ENCODE measurements at places on chromosomes 13 and 19. TPM values are rescaled to one million over a fixed set of nuclear protein-coding genes. Genes with fewer than 3 reads are reported as not detected.
A peak's percentile ranks its signal among the peaks of the same experiment; 100 is the strongest.

ZNF709 gene
- total RNA-seq = 1.1 TPM

DNA sequence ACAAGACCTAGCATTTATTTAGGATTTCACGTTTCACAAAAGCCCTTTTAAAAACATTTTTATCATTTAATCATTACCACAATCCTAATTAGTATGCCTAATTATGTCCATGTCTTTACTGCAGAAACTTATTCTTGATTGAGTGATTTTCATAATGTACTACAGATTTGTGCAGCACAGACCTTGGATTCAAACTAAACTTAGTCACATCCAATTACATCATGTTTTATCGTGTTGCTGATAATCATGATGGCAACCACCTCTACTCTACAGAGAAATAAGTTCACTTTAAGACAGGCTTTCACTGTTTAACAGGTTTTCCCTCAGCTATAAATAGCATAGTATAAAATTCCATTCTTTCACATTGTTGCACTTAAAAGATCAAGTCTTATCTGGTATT is 240.9 kb upstream of the RFC3 start:
- no peak for DNase-seq

DNA sequence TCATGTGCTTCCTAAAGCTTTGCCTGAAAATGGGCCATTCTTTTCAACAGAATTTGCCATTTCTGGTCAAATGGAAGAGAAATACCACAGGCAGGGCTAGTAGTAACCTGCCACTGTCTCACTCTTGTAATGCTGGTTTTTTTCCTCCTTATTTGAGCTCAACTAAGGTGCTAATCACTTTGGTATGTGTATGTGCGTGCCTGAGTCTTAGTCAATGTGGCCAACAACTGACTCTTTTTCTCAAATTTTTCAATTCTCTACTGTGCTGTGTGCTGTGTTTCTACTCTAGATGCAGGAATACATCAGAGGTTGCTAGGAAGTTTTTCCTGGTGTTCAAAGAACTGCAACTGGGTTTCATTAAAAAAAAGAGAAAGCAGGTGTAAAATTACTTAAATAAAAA is 870.2 kb downstream of the EFNB2 start:
- DNase-seq = no peak

DPF1 gene
- total RNA-seq = 3.0 TPM

DNA sequence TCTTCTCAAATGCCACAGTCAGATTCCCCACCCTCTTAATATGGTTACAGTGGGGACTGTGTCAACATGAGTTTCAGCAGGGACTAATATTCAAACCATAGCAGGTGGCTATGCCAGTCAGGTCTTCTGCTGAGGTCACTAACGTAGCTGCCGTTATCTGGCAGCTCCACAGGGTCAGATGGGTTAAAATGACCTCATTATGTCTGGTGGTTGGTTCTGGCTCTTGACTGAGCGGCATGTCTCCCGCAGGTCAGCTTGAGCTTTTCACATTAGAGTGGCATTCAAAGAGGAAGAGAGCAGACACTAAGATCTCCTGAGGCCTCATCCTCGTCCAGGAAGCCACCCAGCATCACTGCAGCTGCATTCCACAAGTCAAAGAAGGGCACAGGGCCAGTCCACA is 21.4 kb upstream of the IPO5 start:
- DNase-seq = no peak

DNA sequence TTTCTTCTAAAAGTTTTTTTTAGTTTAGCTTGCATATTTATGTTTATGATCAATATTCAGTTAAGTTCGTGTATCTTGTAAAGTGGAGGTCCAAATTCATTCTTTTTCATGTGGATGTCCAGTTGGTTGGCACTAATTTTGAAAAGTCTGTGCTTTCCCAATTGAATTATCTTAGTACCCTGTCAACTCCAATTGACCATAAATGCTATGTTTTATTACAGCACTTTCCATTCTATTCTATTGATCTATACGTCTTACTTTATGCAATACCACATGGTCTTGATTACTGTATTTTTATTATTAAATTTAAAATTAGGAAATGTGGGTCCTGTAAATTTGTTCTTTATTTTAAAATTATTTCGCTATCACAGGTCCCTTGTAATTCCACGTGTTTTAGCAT is 837.6 kb upstream of the SLC10A2 start:
- DNase-seq = no peak

GRCh38 chr19:3852614-3853254 is 16.1 kb downstream of the ZFR2 start:
- DNase-seq = peak; percentile 66

DNA sequence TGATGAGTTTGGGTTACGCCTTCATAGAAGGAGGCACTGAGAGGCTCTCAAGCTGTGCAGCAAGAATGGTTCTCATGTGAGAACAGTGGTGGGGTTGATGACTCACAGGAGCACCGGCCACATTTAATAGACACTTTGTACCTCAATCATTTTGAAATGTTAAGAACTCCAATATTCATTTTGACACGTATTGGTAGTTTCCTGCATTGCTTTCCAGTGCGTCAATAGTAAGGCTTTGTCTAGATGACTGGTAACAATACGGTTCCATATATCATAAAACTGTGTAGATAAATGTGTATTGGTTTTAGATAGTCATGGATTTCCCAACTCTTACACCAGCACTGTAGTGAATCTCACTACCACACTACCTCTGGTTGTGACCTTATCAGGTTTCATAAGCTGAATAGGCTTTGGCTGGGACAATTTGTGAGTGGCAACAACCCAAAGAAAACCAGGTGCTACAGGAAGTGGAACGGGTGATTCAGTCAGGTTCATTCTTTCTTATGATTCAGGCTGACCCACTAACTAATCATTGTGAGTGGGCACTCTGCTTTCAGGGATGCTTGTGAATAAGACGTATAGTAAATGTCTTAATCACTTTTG is 362.6 kb downstream of the KLF5 start:
- peak; percentile 84 for DNase-seq

KEAP1 gene
- total RNA-seq = 98.3 TPM

DNA sequence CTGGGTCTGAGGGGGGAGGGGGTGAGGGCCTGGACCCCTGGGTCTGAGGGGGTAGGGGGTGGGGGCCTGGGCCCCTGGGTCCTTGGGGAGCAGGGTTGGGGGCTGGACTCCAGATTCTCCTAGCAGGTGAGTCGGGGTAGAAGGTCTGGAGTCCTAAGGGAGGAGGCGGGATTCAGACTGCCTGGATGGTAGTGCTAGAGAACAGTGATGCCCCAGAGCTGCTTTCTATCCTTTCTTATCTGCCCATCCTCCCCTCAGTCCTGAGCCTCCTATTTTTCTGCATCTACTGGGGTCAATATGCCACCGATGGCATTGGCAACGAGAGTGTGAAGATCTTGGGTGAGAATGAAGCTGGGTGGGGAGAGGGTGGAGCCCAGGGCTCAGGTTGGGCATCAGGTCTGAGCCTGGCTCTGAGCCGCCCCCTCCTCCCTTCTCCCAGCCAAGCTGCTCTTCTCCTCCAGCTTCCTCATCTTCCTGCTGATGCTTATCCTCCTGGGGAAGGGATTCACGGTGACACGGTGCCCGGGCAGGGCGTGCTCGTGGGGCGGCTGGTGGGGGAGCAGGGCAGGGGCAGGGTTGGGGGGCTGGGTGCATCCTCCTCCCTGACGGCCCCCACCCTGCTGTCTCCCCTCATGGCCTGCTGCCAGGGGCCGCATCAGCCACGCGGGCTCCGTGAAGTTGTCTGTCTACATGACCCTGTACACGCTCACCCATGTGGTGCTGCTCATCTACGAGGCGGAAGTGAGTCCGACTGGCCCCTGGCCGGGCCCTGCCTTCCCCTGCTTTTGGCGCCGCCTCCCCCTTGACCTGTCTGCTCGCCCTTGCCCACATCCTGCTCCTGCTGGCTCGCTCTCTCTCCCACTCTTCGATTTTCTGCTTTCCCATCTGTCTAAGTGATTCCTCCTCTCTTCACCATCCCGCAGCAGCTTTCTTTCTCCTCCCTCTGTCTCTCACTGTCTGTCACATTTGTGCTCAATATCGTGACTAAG is 3.4 kb downstream of the TMEM145 start:
- DNase-seq = no peak

DNA sequence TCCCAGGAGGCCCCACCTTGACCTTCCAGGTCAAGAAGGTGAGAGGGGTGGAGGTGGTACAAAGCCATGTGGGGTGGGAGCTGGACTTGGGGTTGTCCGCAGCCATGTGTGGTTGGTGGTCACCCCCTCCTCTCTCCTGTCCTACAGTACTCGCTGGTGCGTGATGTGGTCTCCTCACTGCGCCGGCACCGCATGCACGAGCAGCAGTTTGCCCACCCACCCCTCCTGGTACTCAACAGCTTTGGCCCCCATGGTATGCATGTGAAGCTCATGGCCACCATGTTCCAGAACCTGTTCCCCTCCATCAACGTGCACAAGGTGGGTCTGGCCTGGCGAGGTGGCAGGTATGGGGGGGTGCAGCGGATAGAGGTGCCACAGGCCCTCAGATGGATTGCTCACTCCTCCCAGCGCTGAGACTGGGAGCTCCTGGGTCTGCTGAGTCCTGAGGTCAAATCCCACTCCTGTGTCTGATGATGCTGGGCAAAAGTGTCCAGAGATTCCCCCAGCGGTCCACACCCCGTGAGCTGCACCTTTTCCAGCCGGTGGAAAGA is 1.7 kb downstream of the PPAN start:
- no peak for DNase-seq

DNA sequence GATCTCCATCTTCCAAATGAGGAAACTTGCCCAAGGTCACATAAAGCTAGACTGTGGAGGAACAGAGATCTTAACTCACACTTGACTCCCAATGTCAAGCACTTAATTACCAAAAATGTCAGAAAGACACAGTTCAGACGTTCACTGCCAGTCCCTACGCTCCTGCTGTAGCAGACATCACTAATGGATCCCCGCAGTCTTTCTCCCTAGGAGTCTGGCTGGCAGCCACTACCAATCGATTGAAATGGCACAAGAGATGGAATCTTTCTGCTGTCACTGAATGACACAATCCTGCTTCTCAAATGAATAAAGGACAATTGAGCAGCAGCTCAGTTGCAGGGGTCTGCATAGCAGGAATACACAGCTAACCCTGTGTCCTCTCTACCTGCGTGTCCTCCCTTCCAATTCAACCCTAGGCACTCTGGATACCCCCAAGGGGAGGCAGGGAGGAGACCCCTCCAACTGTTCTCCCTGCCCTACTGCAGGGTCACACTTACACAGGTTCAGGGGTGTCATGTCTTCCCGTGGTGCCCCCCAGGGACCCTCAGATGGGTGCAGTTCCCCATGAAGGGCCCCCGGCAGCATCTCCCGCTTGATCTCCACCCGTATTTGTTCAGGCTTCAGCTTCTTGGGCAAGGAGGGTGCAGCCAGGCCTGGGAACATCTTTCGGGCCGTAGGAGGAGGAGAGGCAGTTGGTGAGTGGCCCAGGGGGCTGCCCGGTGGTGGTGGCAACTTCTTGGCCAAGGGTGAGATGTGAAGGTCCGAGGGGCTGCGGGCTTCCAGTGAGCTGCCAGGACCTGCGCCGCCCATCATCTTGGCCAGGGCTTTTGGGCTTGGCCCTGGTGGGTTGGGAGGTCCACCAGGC is 7.9 kb upstream of the AKAP8L start:
- no peak for DNase-seq

DNA sequence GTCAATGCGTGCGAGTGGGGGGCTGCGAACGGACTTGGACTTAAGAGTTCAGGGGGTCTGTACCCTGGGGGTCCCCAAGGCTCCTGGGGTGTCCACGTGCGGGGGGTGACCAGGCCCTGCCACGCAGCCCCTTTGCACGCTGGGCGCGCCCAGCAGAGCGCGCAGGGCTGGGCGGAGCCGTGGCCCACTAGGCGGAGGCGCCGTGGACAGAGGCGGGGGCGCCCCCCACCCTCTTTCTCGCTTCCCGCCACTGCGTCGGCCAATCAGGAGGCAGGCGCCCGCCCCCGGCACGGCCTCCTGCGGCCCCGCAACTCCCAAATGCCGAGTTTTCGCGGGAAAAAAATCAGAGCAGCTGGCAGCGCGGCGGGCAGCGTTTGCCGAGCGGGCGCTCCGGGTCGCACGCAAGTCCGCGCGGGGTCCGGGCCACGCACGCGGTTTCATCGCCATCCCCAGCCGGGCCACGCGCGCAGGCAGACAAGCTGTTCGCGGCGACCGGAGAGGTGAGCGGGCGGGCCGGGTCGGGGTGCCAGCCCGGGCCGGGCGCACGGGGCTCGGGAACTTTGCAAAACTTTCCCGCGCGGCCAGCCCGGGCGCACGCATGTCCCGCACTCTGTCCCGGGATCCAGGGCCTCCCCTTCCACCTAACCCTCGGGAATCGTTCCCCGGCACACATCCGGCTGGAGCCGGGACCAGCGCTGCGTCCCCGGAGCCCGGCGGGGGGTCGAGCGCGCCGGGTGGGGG is at the start of gene UHRF1:
Gene UHRF1, plus strand, starts transcription at position 346 of the 741 bp plus-strand sequence. CDS start 1,385 bp downstream, outside the sequence.
- peak; percentile 65 for DNase-seq

DNA sequence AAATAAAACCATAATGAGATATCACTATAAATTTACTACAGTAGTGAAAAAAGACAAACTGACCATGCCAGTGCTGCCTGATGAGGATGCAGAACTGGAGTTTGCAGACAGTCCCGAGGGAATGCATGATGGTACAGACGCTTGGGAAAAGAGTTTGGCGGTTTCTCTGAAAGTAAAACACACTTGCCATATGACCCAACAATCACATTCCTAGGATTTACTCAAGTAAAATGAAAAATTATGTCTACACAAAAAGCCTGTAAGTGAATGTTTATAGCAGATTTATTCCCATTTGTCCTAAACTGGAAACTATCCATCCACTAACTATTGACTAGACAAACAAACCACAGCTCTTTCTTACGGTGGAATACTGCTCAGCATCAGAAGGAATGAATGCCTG is 271.0 kb downstream of the DNAJC15 start:
- DNase-seq = no peak

DNA sequence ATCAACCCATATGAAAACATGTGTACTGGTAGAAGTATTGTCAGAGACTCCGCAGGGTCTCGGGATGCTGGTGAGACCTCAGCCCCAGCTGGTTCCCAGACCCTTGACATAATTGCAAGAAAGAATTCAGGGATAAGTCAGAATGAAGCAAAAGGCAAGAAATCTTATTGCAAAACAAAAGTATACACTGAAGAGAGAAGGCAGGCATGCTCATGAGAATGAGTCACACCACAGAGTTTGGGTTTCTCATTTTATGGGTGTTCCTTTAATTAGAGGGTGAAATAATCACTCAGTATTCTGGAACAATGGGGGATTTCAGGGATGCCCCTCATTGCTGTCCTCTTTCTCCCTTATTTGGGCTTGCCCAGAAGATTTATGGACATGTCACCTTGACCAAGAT is 1423.8 kb upstream of the MIR17HG start:
- no peak for DNase-seq

GRCh38 chr13:82758044-82758443 is 1124.2 kb downstream of the SLITRK1 start:
- DNase-seq = no peak

Measured in Caki2 (cell line).